ENCODE measurements at places on chromosomes 2 and 18.

DNA sequence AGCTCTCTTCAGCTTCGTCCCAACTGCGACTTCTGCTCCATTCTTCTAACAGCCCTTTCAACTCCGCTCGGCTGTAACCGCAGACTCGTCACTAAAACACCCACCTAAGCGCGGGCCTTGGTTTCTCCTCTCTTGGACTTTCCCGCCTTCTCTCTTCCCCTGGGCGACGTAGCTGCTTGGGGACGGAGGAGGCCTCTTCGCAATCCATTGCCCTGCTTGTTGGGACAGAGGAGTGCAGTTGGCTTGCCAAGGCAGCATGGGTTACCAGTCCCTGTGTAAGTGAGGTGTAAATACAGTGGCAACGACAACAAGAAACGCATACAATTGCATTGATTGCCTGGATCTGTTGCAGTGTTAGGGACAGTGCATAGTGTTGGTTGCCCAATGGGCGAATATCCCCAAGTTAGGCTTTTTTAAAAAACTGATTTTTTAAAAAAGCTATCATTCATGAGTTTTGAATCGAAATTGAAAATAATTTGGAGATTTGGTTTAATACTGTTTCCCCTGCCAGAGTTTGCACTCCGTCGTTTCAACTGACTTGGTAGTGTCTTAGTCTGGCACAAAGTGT is 484 bp upstream of the DARS1 start:
- DNase-seq: peak; percentile 79

- no peak for DNase-seq
These were observed 14.6 kb upstream of the LTBP1 start for GRCh38 chr2:32931945-32932709.

- no peak for DNase-seq
These were observed 123.1 kb downstream of the ASB1 start for GRCh38 chr2:238549866-238550265.

- DNase-seq: no peak
These were observed 440.5 kb upstream of the TCF4 start for GRCh38 chr18:56028514-56028913.

DNA sequence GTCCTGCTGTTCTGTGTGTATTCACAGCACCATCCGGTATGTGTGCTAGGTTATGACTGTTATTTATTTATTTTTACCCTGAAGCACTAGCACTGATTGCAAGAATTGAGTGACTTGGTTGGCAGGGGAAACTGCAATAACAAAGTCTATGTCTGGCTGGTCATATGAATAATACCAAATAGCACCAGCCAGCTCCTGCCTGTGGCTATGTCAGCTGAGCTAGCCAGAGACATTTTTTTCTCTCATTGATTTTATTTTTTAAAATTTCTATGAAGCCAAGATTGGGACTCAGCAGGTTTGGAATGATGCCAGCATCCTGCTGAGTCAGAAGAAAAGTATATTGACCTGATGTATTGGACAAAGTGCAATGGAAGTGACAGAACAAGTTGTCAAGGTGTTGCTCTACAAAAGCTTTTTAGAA is 188.5 kb upstream of the CDH2 start:
- DNase-seq: no peak

DNA sequence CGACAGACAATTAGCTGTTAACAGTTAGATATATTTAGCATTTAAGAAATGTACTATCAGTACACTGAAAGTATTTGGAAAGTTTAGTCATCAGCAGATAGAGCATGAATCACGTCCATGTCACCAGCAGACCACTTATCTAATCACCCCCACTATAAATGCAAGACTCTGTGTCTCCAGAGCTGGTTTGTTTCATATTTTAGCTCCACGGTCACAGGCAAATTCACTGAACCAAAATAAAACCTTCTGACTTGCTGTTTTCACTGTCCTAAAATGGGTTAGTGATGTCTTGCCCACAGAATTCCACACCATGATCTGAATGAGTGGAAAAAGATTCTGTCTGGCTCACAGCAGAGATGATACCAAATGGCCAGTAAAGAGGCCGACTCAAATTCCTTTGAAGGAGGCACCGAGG is 64.9 kb downstream of the CDH2 start:
- no peak for DNase-seq

- DNase-seq: peak; percentile 11
These were observed 23.6 kb downstream of the FZD5 start for GRCh38 chr2:207746131-207746530.

- DNase-seq: peak; percentile 23
These were observed 485 bp upstream of the GALNT3 start for GRCh38 chr2:165794536-165794928.

DNA sequence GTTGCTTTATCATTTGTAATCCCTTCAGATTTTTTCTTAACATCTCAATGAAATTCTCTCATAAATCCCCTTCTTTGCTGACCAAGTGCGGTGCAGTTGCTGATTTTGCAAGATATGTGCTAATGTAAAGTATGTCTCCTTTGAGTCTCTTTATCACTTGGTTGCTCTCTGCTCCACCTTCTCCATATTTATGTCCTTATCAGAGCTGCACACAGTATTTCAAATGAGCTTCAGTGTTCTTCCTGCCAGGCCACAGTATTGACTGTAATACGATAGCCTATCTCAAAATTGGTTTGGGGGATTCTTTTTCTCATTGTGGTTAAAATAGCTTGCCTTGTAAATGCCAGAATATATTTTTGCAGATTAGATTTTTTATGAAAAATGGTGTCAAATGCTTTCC is 32.2 kb downstream of the MAIP1 start:
- no peak for DNase-seq

- DNase-seq: no peak
These were observed 20.8 kb upstream of the MGAT5 start for GRCh38 chr2:134232868-134233727.

DNA sequence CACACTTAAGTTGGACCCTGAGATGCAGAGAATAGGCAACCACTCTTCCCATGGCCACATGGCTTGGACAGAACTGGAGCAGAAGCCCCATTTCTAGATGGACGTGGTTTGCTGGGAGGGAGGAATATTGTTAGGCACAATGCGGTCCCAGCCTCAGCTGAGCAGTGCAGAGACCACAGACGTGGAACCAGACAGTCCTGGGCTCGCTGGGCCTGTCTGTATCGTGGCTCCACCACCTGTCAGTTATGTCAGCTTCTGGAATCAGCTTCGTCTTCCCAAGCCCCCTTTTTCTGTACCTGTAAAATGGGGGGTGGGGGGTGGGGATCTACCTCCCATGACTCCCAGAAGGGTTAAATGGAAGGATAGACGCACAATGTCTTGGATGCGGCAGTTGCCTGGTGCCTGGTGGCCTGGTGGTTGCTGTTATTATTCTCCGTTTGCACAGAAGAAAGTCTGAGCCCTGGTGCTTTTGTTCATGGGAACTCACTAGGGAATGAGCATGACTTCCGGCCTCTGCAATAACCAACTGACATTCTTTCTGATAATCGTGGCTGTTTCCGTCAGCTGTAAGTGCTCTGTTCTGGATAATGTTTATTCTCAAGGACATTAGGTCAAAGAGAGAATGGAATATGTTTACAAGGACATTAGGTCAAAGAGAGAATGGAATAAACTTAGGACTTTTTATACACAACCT is 31.4 kb downstream of the COLEC11 start:
- no peak for DNase-seq

- DNase-seq: no peak
These were observed 2.5 kb downstream of the CRIM1 start for GRCh38 chr2:36357847-36358659.

DNA sequence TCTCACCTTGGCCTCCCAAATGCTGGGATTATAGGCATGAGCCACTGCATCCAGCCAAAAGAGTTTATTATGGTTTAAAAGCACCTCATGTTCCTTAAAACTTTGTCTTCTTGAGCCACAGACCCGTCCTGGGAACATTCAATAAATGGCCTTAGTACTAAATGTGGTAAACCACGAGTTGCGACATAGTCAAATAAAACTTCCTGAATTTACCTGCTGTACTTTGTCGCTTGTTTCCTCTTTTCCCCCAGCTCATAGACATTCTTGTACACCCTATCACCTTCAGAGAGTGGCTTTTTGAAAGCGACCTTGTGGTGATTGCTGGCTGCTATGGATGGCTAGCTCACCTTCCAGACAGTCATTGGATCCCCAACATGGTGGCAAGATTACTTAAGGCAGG is 310.4 kb downstream of the LRRTM1 start:
- no peak for DNase-seq

DNA sequence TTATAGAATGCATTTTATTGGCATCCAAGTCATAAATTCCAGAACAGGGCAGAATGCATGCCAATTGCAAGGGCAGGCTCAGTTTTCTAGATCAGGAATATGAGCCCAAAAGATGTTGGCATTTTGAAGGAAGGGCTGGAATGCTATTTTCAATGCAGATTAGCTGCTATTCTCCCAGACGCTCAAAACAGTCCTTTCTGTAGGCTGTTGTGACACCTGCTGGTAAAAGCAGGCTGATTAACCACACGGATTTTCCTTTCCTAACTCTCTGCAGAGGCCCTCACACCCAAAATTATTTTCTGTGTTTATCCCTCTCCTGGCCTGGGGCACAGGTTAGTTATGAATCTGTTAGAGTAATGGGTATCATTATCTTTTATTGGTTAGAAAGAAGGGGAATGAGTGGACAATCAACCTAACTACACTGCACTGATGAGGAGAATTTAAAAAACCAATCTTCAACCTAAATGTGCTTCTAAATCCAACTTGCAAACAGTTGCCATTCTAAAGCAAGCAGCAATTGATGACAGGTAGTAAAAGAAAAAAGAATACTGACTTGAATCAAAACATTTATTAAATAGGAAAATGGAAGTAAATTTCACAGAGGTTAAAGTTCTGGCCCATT is 94.0 kb downstream of the PLA2R1 start:
- peak; percentile 4 for DNase-seq

- no peak for DNase-seq
These were observed 30.3 kb upstream of the DARS1 start for GRCh38 chr2:136015699-136016098.

- DNase-seq: no peak
These were observed 180.8 kb downstream of the VAPA start for GRCh38 chr18:10094655-10095054.

DNA sequence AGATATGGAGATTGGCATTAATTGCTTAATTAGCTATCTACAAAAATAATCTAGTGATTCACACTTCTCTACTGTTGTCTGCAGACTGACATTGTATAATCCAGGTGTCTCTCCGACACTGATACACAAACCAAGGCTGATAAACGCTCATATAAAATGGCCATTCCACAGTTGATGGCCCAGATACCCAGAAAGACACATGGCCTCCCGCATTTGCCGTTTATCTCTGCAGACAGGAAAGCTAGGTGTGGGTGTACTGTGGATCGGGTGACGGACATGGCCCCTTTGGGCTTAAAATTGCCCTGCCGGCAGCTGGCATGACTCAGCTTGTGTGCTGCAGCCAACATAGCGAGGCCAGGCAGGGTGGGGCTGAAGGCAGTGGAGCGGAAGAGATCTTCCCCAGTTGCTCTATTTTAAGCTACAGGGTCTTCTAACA is 18.5 kb downstream of the PMAIP1 start:
- no peak for DNase-seq

DNA sequence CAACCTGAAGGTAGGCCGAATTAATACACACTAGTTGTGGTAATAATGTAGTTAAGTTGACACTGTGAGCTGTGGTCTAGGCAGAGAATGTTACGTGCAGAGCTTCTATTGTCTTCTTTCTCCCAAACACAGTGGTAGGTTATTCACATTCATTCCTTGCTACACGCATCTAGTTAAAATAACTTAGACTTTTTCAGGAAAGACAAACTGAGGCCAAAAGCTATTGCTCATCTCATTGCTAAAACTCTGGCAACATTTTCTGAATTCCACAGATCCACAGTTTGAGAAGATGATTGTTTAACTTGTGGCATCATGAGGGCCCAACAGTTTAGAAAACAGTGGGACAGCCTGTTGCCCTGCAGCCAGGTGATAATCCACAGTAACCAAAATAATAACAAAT is 850.4 kb upstream of the FSHR start:
- no peak for DNase-seq

DNA sequence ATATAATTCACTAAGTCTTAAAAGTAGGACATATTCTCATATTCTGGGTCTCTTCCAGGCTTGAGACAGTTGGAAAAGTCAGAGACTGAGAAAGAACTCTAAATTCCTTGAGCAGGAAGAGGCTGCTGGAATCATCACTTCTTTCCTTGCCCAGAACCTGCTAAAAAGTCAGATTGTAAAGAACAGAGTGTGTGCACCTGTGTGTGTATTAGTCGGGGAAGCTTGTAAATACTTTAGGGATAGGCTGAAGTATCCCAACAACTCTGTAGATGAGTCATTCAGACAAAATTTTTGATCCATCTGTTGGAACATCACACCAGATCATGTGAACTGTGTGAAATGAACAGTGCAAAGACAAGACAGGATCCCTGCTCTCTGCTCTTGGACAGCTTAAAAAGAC is 16.1 kb downstream of the GAREM1 start:
- DNase-seq: no peak

DNA sequence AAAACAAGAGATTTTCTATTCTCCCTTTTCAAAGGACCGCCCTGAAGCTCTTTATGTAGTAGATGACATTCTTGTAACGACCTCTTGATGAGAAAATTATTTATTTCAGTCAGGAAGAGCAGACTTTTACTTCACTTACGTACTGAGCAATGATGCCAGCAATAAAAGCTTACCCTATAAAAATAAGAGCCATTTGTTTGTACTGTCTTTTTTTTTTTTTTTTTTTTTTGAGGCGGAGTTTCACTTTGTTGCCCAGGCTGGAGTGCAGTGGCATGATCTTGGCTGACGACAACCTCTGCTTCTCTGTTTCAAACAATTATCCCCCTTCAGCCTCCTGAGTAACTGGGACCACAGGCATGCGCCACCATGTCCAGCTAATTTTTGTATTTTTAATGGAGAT is 39.2 kb downstream of the CRIM1 start:
- DNase-seq: no peak

DNA sequence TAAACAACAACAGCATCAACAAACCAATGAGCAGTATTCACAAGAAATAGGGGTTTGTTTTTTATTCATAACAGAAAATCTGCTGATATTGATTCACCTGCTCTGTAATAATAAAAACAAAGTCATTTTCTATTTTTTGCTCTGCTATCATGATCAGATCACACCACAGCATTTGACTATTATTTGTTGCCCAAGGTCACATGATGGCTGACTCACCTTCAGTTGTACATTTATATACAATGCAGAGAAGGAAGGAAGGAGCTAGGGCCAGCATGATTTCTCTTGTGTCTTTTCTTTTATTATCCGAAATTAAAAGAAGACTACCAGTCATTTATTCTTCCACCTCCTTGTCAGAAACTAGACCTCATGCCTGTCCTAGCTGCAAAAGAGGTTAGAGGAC is 1427.7 kb upstream of the CELF4 start:
- no peak for DNase-seq

DNA sequence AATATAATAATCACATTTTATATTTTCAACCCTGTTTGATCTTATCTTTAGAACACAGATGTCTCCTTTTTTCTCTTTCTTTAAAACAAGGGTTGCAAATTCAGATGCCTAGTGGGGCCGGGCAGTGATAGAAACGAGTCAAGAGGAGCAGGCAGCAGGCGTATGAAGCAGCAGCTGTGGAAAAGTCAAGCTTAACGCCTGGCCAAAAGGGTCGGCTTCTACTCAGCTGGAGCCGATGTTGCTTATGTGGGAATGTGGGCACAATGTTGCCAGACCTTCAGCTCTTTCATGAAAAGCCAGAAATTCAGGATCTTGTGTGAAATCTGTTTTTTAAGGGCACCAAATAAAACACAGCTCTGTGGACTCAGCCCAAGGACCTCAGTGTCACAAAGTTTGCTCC is 642.7 kb downstream of the ARHGAP15 start:
- no peak for DNase-seq

Data from activated CD4-positive, alpha-beta T cell treated with anti-CD3 and anti-CD28 coated beads for 4 hours (primary cell).